ENCODE measurements at places on chromosomes 6 and 20.

DNA sequence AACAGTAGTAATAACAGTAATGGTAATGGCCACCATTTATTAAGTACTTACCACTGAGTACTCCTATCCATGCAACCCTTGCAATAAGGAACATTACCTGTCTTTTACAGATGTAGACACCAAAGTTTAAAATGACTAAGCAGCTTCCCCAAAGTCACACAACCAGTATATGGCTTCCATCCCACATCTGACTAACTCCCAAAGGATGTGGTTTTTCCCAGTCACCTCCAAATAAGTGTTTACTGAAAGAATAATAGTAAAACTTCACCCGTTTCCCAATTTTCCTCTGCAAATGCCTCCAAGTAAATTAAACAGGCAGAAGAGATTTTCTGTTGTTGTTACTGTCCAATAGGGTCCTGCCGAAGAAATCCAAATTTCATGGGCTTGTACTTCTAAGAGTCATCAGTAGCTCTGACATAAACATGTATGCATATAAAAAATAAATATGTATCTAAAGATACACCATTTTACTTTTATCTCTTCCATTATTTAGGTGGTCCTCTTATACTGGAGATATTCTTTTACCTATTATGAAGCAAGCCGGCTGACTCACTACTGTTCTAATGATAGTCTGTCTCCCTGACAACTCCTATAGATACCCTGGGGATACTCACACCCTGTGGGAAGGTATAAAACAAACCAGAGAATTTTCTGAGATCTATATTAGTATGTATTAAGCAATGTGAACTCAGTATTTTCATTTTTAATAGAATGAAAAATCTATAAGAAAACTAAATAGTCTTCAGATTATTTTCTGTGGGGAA lies 77.9 kb upstream of the ID4 start:
- no peak for DNase-seq

DNA sequence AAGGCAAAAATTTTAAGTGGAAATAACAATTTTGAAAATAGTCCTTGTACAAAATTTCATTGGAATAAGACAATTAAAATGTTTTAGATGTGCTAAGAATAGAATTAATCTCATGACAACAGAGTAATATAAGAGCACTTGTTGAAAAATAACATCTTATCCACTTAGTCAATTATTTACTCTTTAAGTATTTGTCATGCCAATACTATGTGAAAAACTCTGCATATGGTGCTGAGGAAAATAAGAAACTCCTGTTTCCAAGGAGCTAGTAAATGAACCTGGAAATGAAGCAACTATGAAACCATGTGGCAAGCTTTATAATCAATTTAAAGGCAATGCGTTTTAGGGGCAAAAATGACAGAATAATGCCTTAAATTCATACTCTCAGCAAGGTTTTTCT lies 42.7 kb upstream of the HCRTR2 start:
- no peak for DNase-seq

- no peak for DNase-seq
Observed at GRCh38 chr6:136677822-136678221, 114.5 kb downstream of the MAP3K5 start.

DNA sequence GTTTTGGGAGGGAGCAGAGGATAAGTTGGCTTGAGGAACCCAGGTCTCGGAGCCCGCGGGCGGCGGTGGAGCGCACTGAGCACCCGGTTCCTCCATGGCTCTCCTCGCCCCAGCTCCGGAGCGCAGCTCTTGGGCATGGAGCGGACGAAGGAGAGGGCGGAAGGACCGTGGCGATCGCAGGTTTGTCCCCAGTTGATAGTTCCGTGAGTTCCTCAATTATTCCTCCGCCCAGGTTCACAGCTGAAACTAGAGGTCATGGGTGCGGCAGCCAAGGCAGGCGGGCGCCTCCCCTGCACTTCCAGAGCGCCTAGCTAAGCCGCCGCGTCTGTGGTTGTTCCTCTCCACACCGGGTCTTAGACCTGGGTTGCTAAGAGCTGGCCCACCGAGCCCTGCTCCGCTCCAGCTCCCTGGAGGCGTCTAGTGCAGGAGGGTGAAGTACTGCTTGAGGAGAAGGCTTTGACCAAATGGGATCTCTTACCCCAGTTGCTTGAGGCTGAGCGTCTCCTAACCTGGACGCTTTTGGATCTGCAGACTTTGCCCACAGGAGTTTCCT lies at the start of gene HTR1B:
HTR1B (minus strand) TSS at position 184 of the 553 bp plus-strand sequence; CDS start at position 96, 88 bp downstream.
- DNase-seq = no peak

- DNase-seq = no peak
Observed at GRCh38 chr6:15252195-15252594, 6.3 kb downstream of the JARID2 start.

GRCh38 chr20:58241766-58242465 lies 13.5 kb upstream of the ANKRD60 start:
- DNase-seq = no peak

- DNase-seq = no peak
Observed at GRCh38 chr6:54106727-54107126, 4.5 kb upstream of the MLIP start.

- DNase-seq = no peak
Observed at GRCh38 chr6:1162367-1163275, 149.3 kb upstream of the FOXQ1 start.

DNA sequence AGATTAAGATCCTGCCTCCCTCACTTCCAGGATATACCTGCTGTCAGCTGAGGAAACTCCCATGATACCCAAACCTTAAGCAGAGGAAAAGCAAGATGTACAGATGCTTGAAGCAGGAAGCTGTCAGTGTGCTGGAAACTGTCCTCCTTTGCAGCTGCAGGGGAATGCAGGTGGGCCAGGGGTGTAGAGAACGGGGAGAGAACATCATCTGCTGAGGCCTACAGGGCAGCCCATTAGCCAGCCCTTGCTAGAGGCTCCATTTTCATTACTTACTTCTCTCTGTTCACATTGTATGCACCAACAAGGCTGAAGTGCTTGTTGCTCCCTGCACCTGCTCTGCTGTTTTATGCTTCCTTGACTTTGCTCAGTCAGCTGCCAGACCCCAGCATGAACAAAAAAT lies 119.1 kb downstream of the PRND start:
- DNase-seq = no peak

DNA sequence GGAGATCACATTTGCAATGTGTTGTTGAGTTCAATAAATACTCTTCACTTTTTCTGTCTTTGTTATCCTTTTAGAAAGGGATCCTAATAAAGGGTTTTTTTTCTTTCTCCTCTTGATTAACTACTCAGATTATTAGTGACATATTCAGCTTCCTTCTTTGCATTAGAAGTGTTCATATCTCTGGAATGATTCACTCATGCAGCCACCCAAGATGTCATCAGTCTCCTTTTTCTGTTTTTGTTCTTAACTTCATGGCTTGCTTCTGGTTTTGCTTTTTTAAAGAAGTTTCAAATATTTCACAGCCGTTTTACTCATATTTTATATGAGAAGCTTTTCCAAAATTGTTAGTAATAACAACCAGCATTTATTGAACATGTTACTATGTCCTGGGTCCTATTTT lies 187.6 kb downstream of the TMEM242 start:
- DNase-seq = no peak

DNA sequence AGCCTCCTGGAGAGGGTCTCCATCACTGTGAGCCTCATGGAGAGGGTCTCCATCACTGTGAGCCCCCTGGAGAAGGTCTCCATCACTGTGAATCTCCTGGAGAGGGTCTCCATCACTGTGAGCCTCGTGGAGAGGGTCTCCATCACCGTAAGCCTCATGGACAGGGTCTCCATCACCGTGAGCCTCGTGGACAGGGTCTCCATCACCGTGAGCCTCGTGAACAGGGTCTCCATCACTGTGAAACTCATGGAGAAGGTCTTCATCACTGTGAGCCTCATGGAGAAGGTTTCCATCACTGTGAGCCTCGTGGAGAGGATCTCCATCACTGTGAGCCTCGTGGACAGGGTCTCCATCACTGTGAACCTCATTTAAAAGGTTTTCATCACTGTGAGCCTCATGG lies 140.0 kb downstream of the ERMARD start:
- DNase-seq = no peak

DNA sequence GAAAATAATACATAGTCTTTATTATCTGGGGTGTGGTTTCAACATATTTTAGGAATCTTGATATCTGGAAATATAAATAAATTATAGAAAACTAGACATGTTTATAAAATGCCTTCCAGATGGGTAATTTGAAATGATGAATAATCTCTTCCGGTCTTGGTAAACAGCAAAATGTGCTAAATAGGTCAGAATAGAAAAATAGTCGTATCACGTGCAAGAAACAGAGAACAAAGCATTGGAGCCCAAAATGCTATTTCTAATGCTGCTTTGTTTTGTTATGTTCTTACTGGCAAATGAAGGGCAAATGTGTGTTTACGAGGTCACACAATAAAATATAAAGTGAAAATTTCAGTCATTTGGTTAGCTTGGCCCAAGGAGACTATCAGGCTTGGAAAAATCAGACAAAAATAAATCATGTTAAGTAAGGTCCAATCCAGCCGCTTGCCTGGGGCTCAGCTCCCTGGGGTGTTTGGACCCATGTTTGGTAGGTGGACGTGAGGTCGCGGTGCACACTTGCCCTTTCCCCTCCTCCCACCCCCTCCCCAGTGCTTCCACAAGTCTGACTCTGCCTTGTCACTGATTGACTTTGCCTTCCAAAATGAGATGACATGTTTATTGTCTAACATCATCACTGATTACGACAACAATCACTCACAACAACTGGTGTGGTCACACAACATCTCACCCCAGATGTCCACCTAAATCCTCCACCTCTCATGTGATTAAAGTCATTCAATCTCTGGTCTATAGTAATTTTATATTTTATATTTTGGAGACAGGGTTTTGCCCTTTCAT lies 56.0 kb downstream of the RIN2 start:
- DNase-seq = no peak

DNA sequence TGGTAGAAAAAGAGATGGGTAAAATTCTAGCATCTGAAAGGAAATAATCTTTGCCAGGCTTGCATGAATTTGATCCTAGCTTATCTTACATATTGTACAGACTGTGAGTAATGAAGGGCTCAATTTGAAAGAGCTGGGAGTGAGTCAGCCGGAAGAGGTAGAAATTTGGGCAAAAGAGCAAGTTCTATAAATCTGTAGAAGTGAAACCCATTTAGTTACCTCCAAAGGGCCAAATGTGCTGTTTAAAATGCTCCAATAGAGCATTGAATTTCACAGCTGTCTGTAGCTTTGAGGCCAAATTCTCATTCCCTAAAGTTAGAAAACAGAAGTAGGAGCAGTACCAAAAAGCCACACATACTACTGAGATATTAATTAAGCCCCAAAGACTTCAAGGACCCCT lies 466.1 kb downstream of the BTBD3 start:
- no peak for DNase-seq

GRCh38 chr6:160031442-160031841 lies 62.6 kb downstream of the IGF2R start:
- DNase-seq = no peak

GRCh38 chr6:90168693-90169131 lies 127.9 kb downstream of the BACH2 start:
- no peak for DNase-seq

- no peak for DNase-seq
Observed at GRCh38 chr6:108170332-108171290, 4.8 kb downstream of the NR2E1 start.

DNA sequence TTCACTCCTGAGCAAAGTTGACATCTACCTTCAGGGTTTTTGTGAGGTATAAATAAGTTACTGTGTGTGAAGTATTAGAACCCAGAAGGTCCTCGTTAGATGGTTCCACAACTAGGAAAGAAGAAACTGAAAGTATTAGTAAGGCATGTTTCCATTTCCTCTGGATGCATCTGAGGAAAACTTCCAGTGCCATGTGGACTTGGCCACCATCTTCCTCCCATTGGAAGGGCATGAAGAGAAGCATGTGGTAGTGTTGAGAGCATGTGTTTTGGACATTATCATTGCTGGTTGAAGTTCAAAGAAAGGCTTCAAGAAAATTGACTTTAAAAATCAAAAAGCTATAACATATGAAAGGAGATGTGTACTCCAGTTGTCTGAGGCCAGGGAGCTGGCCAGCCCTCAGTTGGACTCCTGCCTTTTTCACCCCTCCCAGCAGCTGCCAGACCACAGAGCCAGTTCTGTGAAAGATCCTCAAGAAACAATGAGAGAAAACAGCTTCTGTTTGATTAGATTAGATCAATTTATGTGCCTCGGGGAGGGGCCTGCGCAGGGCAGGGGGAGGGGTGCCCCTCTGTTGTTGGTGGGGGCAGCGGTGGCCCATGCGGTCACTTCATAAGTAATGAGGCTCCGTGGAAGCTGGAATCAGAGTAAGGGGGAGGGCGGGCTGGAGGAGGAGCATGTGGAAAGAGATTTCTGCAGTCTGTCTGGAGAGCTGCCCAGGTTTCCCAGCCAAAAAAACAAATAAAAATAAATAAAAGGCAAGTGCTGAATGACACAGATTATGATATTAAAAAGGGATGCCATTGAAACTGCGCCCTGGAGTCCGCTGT lies 154.0 kb downstream of the JARID2 start:
- DNase-seq = no peak

GRCh38 chr6:142353690-142354089 lies 51.9 kb downstream of the ADGRG6 start:
- DNase-seq = no peak

DNA sequence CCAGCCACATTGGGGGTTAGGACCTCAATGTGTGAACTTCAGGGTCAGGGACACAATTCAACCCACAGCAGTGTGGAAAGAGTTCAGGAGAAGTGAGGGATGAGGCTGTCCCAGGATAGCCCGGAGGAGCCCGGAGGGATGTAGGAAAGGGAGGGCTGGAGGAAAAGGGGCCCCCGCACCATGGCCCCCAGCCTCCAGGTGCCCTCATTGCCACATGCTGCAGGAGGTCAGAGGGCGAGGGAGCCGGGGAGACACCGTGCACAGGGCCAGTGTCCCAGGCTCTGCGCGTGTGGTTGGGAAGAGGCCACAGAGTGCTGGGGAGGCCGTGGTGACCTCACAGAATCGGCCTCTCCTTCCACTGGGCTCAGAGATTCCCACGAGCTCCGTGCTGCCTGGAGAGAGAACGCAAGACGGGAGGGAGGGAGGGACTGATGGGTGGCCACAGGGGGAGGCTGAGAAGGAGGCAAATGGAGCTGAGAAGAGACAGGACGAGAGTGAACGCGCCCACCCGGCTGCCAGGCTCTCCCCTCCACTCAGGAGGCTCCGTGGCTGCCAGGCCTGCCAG lies 215.1 kb downstream of the DLL1 start:
- no peak for DNase-seq

GRCh38 chr6:1916334-1917070 lies 306.8 kb downstream of the FOXC1 start:
- DNase-seq = no peak

DNA sequence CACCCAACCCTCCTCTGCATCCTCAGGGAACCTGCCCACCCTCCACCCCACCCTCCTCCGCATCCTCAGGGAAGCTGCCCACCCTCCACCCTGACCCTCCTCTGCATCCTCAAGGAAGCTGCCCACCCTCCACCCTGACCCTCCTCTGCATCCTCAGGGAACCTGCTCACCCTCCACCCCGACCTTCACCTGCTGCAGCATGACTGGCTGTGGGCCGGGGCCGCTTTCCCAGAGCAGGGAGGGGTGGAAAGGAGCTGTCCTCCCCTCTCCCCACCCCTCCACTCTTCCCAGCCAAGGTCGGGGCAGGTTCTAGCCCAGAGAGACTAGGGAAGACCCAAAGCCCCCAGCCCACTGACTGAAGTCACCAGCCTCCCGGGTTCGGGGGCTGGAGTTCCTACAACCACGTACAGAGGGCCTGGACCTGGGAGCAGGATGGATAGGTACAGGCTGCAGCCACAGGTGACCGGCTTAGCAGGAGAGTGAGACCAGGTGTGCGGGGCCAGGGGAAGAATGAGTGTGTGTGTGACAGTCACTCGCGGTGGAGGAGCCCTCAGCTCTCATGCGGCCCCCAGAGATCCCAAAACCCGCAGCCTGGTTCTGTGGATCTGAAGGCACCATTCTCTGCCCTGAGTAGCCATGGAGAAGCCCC lies 11.6 kb downstream of the EEF1A2 start:
- DNase-seq = no peak

GRCh38 chr6:152720974-152721373 lies 23.3 kb downstream of the MYCT1 start:
- no peak for DNase-seq
